ENCODE measurements at places on chromosomes 5 and 9.

GRCh38 chr5:117888688-117889087 lies 1099.7 kb downstream of the DTWD2 start:
- DNase-seq, result no peak

DNA sequence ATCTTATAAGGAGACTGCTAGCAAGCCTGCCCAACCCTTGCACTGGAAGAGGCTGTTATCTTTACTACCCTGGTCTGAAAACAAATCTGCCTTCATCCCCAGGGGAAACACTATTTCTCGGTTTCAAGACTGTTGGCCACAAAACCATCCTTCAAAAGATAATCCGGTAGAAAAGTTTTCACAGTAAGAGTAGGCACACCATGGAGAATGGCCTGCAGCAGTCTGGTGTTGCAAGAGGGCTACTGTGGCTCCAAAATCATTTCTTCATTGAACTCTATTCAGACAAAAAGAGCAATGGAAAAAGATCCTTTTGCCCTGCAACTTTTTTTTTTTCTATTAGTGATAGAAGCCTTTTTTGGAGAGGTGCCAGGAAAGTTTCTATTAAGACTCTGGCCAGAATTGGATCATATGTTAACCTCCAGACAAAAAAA lies 163.9 kb downstream of the ARHGEF28 start:
- DNase-seq, result no peak

- peak; percentile 8 for DNase-seq
Measured at GRCh38 chr5:765948-766631, 18.4 kb downstream of the ZDHHC11B start.

DNA sequence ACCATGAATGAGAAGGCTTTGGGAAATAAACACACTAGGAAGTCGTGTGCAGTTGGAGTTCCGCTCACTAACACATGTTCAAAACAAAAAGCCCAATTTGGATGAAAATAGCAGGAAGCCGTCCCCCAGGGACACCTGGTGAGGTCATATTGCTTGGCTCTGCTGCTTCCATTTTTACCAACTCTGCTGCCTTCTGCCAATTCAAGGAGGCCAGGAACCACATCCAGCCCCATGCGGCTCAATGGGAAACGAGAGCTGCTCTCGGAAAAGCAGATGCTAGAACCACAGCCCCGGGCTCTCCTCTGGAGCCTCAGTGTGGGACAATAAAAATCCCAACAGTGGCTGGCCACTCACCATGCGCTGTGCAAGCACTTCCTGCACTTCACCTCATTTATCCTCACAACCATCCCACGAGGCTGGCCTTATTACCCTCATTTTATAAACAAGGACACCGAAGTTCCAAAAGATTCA lies 13.4 kb downstream of the ADAM19 start:
- no peak for DNase-seq

GRCh38 chr9:37200433-37201005 lies 80.1 kb downstream of the ZCCHC7 start:
- no peak for DNase-seq

GRCh38 chr5:168893283-168893682 lies 314.1 kb upstream of the PANK3 start:
- DNase-seq, result peak; percentile 78

DNA sequence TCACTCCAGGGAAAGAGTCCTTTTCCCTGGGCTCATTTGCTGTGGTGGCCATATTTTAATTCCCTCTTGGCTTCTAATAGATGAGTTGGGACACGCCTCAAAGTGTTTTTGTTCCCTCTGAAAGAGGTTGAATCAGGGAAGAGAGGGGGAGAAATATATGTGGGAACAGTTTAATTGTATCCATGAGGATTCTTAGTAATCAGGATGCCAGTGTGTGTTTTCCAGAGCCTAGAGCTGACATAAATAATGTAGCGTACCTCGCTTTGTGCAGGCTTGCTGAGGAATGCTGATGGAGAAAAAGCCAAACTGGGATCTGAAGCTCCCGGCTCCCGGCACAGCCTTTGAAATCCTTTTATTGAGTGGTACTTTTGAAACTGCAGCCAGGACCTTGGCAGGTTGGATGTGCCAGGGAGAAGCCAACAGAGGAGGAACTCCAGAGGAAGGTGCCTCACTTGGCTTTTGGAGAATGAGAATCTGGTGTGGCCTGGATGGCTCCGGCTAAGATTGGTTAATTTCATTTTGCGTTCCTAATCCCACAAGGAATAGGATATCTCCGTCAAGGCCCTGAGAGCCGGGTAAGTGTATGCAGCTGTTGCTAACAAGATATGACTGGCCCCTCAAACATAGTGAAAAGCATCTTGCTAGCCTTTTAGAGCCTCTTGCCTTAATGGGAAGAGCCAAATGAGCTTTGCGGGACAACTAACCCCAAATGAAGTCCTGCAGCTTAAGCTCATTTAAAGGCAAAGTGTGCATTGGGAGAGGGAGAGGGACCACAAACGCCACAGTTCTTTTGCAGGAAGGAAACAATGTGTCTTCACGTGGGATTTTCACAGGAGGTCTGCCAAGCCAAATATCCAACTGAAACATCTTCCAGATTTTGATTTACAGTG lies 471.1 kb upstream of the WWC1 start:
- peak; percentile 27 for DNase-seq

- DNase-seq, result no peak
Measured at GRCh38 chr9:93231121-93231694, 47.3 kb downstream of the WNK2 start.

- DNase-seq, result no peak
Measured at GRCh38 chr9:108434036-108434435, 421.8 kb downstream of the ACTL7B start.

- peak; percentile 37 for DNase-seq
Measured at GRCh38 chr5:75681125-75681830, 36.0 kb downstream of the POC5 start.

DNA sequence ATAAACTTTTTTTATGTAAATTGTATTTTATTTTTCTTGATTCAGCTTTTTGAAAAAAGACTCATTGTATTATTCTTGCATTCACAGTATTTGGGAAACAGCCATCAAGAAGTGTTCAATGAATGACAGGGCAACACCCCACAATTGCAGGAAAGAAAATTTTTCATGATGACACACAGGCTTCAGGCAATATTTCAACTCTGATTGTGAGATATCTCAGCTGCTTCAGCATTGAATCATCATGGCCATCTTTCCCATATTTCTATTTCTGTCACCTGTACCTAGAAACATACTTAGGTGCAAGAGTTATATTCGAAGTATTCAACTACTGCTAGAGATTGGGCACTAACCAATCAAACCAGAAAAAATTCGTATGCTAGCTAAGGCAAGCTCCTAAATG lies 446.0 kb downstream of the ISL1 start:
- DNase-seq, result no peak

DNA sequence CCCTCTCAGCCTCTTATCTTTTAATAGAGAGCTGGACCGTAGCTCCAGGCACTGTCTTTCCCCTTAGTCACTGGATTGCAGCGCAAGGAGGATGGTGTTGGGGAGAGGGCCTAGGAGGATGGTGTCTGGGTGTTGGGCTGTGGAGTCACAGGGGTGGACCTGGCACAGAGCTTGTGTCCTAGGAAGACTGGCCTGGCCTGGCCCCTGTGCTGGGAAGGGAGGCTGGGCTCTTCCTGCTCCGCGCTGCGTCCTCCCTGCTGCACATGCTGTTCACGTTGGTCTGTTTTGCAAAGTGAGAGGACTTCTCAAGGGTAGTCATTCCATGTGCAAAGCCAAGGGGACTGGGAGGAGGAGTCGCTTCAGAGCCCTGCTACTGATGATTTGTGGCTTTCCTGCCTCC lies 123.9 kb downstream of the EHMT1 start:
- no peak for DNase-seq

DNA sequence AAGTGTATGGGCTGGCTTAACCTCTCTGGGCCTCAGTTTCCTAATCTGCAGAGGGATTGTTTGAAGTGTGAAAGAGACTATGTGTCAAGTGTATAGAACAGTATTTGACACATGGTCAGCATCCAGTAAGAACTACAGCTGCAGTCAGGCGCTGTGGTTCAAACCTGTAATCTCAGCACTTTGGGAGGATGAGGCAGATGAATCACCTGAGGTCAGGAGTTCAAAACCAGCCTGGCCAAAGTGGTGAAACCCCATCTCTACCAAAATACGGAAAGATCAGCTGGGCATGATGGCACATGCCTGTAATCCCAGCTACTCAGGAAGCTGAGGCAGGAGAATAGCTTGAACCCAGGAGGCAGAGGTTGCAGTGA lies 31.9 kb upstream of the STING1 start:
- no peak for DNase-seq

DNA sequence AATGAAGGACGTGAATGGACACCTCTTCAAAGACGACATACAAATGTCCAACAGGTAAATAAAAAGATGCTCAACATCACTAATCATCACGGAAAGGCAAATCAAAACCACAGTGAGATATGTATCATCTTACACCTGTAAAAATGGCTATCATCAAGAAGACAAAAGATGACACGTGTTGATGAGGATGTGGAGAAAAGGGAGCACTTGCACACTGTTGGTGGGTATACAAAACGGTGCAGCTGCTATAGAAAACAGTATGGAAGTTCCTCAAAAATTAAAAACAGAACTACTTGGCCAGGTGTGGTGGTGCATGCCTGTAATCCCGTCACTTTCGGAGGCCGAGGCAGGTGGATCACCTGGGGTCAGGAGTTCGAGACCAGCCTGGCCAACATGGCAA lies 47.9 kb downstream of the STK10 start:
- DNase-seq, result no peak

DNA sequence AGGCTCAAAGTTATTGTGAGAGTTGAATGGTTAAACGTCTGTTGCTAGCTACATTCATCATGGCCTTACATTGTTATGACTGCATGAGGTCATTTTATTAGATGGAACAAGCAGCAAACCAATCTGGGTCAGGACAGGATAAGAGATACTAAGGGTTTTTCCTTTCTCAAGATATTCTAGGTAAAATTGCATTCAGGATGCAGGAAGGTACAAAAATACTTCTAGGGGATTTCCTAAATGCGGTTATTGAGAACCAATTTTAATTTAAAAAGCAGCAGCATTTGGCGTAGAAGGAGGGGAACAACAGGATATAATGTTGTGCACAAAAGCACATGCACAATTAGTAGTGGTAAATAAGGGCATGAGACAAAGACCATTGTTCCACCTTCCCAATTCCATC lies 39.2 kb upstream of the LURAP1L start:
- DNase-seq, result no peak

DNA sequence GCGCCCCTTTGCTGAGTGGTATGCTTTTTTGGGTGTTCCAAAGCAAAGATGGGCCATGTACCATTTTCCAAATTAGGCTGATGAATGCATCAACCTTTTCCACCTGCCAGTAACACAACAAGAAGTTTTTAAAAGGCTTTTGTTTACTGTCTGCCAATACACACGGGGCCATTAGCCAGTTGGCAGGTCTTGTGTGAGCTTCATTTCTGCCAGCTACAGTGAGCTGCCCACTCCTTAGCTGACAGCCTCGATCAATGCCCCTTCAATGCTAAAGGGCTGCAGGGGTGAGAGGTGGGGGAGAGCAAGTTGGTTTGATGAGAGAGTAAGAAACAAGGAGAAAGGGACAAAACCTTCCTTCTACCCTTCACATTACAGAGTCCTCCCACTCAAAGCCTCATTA lies 128.7 kb downstream of the C5orf15 start:
- no peak for DNase-seq

- no peak for DNase-seq
Measured at GRCh38 chr5:96789794-96790330, 17.9 kb downstream of the ERAP1 start.

- no peak for DNase-seq
Measured at GRCh38 chr5:122368510-122369251, 56.6 kb downstream of the SNCAIP start.

DNA sequence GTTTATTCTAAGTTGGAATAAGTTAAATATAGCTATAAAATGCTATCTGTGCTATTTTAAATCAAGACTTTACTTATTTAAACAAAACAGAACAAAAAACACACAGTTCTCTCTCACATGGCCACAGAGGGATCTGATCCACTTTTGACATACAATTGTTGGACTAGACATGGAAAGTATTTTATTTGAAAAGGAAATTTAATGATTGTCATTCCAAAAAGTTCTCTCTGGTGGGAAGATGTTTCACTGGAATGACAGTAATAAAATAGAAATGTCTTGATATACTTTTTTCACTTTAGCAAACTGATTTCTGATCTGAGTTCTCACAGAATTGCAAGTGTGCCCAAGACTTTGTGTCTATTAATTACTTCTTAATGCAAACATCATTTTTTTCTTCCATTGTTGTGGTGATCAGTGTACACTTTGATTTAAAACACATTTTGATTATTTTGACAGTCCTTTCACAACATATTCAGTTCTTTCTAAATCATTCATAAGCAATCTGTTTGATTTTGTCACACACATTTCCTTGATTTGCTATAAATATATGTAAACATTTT lies 30.1 kb upstream of the MINAR2 start:
- DNase-seq, result no peak

DNA sequence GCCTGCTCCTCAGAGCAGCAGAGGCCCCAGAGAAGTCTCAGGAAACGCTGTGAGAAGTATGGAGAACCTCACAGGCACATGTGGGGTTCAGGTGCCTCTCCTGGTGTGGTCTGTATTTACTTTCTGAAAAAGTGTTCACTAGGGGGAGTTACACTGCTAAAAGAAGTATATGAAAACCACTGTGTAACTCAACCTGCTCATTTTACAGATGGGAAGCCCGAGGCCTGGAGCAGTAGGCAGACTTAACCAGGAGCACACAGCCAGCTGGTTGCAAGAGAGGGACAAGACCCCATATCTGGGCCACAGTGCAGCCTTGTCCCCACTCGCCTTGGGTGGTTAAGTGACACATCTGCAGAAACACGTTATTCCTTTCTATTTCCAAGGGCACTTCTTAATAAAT lies 112.8 kb upstream of the SAP30L start:
- no peak for DNase-seq

- DNase-seq, result no peak
Measured at GRCh38 chr5:64861281-64861680, 92.6 kb downstream of the CWC27 start.

- DNase-seq, result no peak
Measured at GRCh38 chr9:36665921-36666431, 93.3 kb downstream of the MELK start.

DNA sequence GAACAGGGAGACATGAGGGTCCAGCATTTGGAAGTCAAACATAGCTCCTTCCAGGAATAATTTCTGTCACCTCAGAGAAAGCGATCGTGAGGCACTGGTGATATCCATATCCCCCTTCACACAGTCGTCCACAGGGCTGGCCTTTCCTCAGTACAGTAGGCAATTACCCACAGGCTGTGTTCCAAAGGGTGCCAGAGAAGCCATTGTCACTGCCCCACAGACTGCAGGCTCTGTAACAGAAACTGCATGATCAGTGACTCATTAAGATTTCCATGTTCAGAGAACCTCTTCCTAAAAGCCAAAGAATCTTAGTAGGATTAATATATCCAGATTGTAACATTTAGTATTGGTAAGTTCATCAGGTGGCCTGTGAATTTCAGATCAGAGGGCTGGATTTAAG lies 127.6 kb downstream of the RPS23 start:
- no peak for DNase-seq

DNA sequence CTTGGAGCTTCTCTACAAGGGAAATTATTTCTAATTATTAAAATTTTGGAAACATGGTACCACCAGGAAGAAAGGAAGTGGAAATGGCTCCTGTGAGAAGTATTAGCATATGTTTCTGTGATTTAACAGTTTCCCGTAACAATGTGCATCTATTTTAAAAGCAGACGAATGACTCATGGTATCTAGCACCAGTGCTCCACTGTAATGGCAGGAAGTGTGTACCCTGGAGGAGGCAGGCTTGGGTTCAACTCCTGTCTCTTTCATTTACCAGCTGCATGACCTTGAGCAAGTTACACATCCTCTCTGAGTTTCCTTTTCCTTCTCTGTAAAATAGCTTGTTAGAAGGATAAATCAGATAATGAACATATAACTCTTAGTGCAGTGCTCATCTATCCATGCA lies 41.0 kb upstream of the ANGPTL2 start:
- no peak for DNase-seq

Measured in SK-N-DZ (cell line).